Omental fat pad (tissue), 4 donors: ENCODE measurements at places on chromosomes 5 and 9. TPM values are rescaled to one million over a fixed set of nuclear protein-coding genes. Genes with fewer than 3 reads are reported as not detected.

DNA sequence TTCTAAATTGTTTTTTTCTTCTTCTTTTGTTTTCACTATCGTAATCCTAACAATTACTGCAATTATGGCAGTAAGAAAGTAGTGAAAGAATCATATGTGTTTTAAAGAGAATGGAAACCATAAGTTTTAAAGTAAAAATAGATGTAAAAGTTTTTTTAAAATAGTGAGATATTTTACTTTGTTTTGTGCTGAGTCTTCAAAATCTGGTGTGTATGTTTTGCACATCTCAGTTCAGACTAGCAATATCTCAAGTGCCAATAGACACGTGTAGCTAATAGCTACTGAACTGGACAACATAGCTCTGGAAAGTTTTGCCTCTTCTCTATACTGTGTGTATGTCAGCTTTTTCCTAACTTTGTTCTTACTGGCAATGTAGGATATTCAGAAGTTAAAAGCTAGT, 45.0 kb downstream of the CDH6 start:
- DNase-seq, result no peak

GRCh38 chr5:178581621-178582020, 8.6 kb downstream of the COL23A1 start:
- no peak for DNase-seq

DNA sequence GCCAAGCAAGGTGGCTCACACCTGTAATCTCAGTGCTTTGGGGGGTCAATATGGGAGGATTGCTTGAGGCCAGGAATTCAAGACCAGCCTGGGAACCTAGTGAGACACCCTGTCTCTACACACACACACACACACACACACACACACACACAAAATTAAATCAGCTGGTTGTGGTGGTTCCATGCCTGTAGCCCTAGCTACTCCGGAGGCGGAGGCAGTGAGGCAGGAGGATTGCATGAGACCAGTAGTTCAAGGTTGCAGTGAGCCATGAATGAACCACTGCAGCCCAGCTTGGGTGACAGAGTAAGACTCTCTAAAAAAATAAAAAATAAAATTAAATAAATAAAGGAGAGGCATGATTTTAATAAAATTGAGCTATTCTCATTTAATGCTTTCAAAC, 13.1 kb downstream of the CEMIP2 start:
- no peak for DNase-seq

DNA sequence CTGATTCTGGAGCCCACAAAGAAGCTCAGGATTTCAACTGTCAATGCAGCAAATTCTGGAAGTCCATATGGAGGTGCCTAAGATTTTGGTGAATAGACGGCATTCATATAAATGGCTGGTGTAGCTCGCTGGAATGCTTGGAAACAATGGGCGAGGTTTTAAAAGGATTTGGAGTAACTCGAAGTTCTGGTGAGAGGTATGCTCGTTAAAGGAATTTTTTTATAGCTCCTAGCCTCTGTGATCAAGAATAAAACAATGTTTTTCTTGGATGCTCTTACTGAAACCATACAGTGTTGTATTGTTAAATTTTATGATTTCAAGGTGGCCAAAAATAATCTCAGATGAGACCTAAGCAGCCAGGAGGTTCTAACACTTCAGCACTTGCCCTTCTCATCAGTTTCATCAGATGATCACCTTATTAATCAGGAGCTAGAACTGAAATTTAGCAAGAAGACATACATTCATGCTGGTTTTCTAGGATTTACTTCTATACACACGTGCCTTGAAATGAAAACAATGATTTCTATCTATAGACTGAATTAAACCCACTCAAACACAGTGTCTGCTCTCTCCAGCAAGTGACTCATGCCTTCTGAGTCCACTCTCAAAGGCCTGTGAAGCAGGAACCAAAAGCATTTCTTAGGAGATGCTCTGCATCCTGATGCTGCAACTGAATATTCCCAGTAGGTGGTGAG, 79.2 kb downstream of the OTULIN start:
- no peak for DNase-seq

DNA sequence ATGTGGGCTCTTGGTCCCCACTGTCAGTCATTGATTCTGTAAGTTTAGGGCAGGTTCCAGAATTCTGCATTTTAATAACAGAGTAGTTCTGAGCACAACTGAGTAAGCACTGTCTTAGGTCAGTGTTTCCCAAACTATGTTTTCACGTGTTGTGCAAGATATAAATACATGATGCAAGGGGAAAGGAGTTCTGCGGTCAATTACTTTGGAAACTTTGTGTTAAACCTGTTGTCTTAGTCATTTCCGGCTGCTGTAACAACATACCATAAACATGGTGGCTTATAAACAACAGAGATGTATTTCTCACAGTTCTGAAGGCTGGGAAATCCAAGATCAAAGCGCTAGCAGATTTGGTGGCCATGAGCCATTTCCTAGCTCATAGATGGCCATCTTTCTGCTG, 69.8 kb downstream of the EQTN start:
- no peak for DNase-seq

GRCh38 chr9:97761056-97761598, 64.0 kb upstream of the XPA start:
- DNase-seq, result no peak

DNA sequence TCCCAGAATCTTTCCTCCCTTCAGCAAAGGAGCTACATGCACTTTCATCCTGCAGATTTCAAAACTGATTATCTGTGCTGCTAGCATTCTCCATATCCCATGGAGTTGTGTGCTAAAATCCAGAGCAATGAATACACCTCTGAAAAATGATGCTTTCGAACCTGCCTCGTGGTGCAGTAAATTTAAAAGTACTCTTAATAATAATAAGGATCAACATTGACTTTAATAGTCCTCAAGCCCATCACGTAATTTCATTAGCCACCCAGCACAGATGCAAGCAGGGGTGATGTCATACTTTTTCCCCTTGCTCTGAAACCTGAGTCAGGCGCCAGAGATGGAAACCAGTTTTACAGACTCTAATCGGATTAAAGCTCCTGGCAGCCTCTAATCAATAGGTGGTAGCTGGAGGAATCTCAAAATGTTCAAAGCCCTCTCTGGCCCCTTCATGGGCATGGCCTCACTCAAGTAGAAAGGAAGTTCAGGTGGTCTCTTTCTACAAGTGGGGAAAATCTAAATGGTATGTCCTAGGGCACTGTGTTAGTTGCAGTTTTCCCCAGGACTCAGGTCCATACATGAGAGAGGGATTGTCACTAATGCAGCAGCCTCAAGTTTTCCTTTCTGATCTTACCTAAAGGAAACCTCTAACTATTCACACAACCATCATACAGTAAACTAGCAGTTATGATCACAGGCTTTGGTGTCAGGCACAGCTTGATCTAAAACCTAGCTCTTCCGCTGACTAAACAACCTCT, 221.6 kb upstream of the SLC30A5 start:
- DNase-seq, result no peak

DNA sequence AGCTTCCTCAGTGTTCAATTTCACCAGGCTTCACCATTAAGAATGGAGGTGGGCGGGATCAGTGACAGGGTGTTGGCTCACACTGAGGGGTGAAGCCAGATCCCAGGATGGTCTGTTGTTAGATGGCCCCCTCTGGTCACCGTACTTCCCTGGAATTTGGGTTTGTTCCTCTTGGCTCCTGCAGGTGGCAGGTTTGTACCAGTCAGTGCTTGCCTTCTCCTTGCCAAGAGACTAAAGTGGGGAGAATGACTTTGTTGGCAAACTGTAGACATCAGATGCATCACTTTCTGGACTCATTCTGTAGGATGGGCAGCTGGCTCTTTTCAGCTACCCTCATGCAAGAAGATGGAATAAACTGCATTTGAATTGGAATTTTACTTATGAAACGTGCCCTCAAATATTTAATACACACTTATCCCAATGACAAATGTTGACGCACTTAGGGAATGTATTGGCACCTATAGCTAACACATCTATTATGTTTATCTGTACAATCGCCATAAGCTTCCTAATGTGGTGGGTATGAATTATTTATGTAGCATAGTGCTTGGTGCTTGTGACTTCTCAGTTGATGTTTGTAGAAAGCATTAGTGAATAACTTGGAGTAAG, 31.4 kb upstream of the ANKRD55 start:
- DNase-seq, result no peak

DNA sequence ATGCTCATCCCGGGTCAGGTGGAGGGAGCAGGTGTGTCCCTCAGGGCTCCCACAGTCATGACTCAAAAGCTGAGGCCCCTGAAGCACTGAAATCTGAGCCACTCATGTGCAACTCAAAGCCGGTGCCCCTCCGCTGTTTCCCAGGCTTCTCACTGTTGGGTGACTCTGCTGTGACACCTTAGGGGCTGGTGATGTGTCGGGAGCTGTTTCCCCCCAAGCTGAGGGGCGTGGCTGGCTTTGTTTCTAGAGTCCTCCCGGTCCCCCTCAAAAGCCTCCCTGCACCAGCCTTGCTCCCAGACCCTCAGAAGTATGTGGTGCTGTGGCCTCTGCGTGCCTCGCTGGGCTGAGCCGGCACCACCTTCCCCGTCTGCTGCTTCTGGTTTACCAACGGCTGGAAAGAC, 39.7 kb downstream of the PLPP7 start:
- no peak for DNase-seq

TDRD7 gene
- 8.0 TPM for total RNA-seq

BHMT gene
- total RNA-seq, result 1.1 TPM

- DNase-seq, result no peak
Measured at GRCh38 chr5:78979909-78980308, 5.2 kb downstream of the ARSB start.

- DNase-seq, result no peak
Measured at GRCh38 chr9:136808075-136808805, 492 bp downstream of the RABL6 start.

DNA sequence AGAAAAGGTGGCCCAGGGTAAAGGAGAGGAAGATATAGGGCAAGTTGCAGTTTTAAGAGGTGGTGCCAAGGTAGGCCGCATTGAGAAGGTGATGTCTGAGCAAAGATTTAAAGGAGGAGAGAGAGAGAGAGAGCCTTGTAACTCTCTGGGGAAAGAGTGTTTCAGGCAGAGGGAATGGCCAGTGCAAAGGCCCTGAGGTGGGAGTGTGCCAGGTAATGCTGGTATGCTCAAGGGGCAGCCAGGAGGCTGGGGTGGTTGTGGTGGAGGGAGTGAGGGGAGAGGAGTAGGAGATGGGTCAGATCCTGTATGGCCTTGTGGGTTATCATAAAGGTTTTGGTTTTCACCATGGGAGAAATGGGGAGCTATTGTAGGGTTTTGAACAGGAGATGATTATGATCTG, 9.9 kb downstream of the MCCC2 start:
- DNase-seq, result no peak

DNA sequence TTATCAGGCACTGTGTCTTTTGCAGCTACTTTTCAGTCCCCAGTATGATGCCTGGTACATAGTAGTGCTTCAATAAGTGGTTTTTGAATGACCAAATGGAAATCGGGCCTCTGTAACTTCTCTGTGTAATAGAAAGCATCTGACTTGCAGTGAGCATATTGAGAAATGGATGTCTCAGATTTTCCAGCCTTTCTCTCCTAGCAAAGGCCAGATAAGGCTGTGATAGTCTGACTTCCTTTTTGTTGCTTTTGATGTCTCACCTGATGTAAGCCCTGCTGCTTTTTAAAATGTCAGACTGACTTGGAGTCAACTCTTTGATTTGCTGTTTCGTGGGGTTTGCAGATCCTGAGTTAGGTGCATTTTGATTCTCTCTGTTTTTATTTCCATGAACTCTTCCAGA, 590.0 kb upstream of the ZNF608 start:
- DNase-seq, result no peak

GRCh38 chr9:89435071-89435823, 62.7 kb downstream of the SEMA4D start:
- no peak for DNase-seq

ADRB2 gene
- total RNA-seq, result 42.7 TPM

- DNase-seq, result no peak
Measured at GRCh38 chr9:4258320-4259090, 41.4 kb downstream of the GLIS3 start.

DNA sequence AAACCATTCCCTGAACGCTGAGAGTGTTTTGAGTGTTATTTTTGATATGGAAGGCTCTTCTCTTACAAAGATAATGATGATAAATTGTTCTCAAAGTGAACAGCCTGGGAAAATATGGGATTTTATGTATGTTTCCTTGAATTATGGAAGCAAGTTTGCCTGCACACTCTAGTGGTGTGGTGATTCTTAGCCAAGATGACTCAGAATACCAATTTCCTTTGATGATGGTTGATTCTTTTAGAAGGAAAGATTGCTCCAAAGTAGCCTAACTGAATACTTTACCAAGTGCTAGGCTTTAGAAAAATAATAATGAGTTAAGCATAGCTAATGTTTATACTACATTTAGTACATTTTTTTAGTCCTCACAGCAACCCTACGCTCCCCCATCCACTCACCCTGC, 243.4 kb downstream of the EBF1 start:
- DNase-seq, result no peak

- no peak for DNase-seq
Measured at GRCh38 chr5:107100121-107100520, 570.6 kb downstream of the EFNA5 start.

WNK2 gene
- total RNA-seq, result 1.7 TPM

GRK6 gene
- 16.1 TPM for total RNA-seq

DNA sequence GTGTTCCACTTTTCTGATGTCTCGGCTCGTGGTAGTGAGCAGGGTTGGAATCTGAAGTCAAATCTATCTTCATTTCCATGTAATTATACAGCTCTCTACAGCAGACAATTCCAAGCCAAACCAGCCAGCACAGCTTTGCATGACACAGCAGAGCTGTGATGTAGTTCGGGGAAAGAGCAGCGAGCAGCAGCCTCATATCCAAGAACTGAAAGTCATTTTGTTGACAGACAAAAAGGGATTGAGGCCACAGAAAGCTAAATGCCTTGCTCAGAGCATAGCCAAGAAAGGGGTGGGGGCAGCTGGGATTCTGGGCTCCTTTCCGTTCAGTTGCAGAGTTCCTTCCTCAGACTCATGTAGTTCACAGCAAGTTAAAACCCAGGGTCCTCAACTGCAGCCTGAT, 32.1 kb downstream of the LCP2 start:
- no peak for DNase-seq

GRCh38 chr5:141603923-141604717, 14.7 kb downstream of the DIAPH1 start:
- no peak for DNase-seq

DNA sequence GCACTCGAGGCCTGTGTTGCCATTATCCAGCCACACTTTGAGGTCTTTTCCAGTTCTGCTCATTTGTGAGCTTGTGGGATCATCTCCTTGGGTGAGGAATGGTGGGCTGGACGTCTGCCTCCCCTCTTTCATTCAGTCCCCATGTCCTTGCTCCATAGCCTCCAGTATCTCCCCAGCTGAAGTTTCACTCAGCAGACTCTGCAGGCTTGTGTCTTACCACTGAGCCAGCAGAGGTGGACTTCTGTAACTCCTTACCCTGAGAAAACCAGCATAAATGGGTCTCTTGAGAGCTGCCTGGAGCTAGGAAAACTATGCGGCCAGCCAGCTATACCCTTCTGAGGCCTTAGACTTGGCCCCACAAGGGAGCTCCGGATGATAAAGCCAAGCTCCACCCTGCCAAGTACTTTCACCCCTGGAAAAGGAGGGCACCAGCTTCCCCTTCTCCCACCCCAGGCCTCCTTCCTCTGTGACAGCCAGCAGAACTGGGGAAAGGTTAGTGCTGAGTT, 12.2 kb downstream of the IRF1 start:
- no peak for DNase-seq

- no peak for DNase-seq
Measured at GRCh38 chr5:116669261-116670031, 94.8 kb upstream of the SEMA6A start.

GRCh38 chr5:10854506-10855277, 93.7 kb upstream of the DAP start:
- no peak for DNase-seq

GRCh38 chr5:69129413-69129812, 35.6 kb downstream of the SLC30A5 start:
- no peak for DNase-seq
